ENCODE measurements at places on chromosomes 11 and 22.

GRCh38 chr22:23836281-23836680, 2.5 kb downstream of the DERL3 start:
- no peak for DNase-seq

DNA sequence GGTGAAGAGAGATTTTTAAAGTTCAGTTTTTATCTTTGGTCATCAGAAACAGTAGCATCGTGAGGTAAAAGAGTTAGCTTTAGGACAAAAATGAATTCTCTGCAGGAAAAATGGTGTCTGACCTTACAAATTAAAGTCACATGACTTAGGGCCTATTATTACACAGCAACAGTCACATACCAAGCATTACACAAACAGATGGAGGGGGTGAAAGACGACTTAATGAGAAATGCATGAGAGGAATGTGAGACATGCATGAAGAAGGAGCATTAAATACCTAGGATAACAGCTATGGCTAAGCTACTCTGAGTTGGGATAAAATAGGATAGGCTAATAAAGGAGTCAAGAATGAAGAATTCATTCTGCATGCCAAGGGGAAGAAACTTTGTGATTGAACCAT, 77.5 kb downstream of the BLID start:
- DNase-seq = no peak

DNA sequence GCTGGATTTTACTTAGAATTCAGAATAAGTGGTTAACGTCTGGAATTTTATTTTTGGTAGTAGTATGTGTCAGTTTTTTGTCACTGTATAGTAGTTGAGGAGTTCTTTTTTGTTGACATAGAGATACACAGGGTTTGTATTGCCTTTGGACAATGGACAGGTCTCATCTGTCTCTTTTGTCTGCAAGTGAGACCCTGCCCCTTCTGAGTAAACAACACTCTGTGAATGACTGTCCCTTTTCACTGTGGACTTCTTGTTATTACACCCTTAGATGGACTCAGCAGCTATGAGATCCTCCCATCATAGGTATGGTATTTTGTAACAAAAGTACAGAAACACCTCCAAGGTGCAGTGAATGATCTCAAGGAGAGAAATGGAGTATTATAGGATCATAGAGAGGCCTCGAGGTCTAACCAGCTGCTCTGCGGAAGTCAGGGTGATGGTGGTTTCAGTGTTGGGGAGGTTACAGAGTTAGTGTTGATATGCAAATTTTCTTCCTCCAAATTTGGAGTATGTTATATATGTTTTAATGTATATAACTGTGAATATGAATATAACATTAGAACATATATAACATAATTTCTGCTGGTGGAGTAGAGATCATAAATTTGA, 7.8 kb downstream of the PPP6R3 start:
- no peak for DNase-seq

DNA sequence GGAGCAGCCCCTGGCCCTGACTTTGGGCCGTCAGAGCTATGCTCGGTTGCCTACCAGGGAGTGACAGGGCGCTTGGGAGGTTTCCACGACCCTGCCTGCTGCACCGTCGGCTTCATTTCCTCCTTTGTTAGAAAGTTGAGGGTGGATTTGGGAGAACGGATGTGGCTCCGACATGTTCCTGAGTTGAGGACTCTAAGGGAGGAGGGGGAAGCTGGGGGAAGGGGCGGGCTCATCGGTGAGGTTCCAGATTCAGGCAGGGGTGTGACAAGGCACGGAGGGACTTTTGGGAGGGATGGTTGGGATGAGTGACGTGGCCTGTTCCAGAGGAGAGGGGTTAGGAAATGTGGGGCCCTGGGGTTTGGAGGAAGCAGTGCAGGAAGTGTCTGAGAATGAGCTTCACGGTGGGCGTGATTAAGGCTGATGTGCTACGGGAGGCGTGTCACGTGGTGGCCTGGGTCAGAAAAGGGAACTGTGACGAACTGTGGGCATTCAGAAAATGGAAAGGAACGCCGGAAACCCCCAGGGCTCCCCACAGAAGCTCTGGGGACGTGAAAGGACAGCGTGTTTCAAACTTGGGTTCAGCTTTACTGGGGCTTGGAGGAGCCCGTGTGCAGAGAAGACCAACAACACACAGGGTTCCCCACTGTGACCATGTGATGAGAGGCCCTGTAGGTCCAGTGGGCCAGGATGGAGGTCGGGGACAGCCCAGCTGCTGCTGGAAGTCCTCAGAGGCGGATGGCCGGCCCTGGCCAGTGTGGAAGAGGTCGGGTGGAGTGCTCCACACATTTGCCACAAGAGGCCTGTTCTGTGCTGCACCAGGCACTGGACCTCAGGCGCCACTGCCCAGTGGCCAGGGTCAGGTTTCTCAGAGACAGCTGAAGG, 2.8 kb downstream of the PARVB start:
- DNase-seq = peak; percentile 76

DNA sequence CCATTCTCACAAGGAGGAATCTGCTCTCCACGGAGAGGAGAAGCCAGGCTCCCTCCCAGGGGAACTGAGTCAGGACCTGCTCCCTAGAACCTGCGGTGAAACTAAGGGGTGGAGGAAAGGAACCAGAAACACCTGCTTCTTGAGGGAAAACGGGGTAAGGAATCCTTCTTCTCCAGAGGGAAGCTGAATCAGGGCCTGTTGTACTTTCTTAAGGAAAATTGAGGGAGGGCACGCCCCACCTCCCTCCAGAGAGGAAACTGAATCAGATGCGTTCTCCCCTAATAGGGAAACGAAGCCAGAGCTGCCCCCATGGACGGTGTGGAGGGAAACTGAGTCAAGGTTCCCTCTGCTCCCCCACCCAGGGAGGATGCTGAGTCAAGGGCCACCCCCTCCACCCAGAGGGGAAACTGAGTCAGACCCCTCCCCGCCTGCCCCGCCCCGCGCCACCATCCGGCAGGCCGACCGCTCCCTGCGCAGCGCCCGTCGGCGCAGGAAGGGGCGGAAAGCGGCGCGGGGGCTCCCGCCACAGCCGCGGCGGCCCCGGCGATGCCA, 393 bp downstream of the RELA start:
- no peak for DNase-seq

GRCh38 chr11:33829430-33830141, 55.3 kb upstream of the FBXO3 start:
- peak; percentile 29 for DNase-seq

GRCh38 chr11:102110761-102111010, 439 bp downstream of the YAP1 start:
- DNase-seq = no peak

GRCh38 chr11:115500547-115501501, 3.4 kb downstream of the CADM1 start:
- DNase-seq = no peak

DNA sequence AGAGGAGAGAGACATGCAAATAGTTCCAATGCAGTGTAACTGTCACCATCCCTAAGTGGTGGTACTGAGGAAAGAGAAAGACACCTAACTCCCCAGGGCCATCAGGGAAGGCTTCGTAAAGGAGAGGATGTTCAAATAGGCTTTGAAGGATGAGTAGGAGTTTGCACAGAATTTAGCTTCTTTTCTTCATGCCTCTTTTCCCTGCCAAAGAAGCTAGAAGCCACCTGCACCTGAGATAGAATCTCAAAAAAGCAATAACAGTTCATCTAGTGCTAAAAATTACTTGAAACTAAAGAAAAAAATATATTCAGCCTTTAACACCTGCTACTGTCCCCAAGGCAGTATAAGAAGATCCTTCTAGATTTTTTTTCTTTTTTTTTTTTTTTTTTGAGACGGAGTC, 16.7 kb upstream of the XBP1 start:
- no peak for DNase-seq

GRCh38 chr11:129286813-129287212, 88.8 kb upstream of the BARX2 start:
- DNase-seq = no peak

DNA sequence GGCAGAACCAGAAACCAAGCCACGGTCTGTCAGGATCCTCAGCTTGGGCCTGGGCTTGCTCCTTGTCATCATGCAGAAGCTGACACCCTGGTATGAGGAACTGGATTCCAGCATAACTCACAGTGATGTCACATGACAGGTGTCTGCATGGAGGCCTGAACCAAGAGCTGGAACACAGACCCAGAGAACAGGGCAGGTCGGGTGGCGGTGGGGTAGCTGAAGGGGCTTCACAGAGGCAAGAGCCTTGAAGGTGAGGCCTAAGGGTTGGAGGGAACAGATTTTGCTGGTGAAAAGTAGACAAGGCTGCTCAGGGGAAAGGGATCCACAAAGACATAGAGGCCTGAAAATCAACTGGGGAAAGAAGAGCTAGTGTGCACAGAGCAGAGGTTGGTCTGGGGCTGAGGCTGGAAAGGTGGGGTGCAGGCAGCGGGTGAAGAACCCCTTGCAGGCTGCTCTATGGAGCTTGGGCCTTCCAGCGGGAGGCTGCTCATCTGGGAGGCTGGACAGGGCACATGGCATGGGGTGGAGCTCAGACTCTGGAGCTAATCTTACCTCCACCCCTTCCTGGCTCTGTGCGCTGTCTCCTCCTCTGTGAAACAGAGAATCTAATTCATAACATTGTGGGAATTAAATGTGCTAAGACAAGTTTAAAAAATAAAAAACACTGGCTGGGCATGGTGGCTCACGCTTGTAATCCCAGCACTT, 18.4 kb upstream of the RPS3 start:
- DNase-seq = peak; percentile 35

- no peak for DNase-seq
Observed at GRCh38 chr11:36447514-36447913, 62.6 kb downstream of the TRAF6 start.

DNA sequence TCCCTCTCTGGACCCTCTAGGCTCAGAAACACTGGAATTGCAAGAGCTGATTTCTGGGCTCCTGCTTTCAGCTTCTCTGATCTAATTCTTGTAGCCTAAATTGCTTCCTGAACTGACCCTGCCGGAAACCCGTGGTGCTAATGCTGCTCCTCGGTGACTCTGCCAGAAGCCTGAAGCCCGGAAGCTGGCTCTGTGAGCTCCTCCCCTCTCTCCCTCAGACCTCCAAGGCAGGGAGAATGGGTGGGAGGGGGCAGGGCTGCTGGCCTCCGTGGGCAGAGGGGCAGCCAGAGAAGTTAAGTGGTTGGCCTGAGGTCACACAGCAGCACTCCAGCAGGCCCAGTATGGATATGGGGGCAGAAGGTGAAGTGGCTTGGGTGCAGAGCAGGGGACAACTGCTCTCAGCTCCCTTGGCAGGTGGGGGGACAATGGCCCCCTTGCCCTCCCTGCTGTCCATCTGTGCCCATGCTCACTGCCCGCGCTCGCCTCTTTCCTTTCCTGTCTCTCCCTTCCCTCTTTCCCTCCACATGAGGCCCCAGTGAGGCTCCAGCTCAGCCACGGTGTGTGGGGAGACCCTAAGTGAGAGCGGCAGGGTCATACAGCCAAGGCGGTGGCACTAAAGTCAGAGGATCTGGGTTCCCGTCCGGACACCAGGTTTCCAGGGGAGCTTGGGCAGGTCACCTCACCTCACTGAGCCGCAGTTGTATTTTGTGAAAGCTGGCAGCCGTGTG, 16.2 kb downstream of the CAPN5 start:
- no peak for DNase-seq

DNA sequence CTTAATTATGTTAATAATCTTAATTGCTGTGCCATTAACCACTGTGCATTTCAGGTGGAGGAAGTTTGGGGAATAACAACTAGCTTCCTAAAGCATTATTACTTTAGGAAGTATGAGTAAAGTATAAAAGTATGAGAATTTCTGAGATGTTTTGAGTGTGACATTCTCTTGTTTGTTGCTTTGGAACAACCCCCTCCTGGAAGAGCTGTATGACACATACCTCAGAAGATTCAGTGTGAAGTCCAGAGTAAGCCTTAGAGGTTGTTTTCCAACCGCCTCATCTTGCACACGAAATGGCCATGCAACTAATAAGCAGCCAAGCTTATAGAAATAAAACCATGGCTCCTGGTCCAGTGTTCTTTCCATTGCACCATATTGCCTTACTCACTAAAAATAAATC, 21.7 kb downstream of the CCDC81 start:
- no peak for DNase-seq

DNA sequence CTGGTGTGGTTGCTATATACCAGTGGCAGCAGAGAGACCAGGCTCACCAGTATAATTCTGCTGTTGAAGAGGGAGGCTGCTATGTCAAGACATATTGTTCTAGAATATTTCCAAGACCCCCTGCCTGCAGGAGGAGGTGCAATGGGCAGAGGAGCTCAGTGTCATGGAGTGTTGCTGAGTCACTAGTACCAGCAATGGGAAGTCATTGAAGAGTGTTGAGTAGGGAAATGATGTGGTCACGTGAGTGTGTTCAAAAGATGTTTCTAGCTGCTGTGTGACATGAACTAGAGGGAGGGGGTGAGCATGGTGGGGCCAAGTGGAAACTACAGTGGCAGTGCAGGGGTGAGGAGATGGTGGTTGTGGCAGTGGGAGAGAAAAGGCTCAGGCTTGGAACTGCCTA, 76.3 kb upstream of the BIRC3 start:
- DNase-seq = no peak

GRCh38 chr11:103939694-103940093, 96.7 kb upstream of the DDI1 start:
- DNase-seq = no peak

DNA sequence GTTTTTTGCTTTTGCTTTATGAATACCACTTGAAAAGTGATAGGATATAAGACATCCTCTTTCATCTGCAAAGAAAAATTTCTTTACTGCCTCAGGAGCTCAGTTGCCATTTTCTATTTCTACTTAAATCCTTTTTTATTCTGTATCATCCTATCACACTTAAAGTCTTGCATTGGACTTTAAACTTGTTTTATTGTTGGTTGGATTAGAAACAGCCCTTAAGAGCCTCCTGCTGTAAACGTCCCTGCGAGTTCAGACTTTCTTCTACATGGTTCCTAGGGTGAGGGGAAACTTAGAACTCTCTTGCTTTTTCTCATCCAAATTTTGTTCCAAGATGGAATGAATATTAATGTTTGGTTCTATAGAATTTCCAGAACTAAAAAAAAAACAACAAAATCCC, 234.3 kb downstream of the JRKL start:
- DNase-seq = no peak

GRCh38 chr11:134579724-134580609, 167.9 kb upstream of the B3GAT1 start:
- no peak for DNase-seq

DNA sequence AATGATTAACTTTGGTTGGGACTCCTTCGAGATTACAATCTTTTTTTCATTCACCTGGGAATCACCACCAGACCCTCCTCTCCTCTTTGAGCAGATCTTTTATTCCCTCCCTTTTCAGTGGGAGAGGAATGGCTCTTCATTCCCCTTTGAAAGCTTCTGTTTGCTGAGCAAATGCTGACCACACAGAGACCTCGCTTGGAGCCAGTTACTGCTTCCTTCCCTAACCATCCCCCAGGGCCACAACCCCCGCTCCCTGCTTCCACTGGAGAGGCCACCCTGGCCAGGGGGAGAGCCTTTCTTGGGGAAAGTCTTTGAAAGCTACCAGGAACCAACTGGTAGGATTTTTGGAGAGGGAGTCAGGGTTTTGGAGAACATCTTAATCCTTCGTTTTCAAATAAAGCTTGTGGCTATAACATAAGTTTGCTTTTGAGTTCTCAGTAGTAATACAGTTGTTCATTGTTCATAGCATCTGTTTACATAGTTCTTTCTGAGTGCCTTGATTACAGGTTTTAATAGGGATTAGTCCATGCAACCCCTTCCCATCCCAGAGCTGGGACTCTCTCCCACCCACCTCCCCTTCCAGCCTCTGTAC, 138.4 kb downstream of the DBX1 start:
- DNase-seq = no peak
